Left lung (tissue), 14 donors: ENCODE measurements at places on chromosomes 5 and 9. TPM values are rescaled to one million over a fixed set of nuclear protein-coding genes. Genes with fewer than 3 reads are reported as not detected.

DNA sequence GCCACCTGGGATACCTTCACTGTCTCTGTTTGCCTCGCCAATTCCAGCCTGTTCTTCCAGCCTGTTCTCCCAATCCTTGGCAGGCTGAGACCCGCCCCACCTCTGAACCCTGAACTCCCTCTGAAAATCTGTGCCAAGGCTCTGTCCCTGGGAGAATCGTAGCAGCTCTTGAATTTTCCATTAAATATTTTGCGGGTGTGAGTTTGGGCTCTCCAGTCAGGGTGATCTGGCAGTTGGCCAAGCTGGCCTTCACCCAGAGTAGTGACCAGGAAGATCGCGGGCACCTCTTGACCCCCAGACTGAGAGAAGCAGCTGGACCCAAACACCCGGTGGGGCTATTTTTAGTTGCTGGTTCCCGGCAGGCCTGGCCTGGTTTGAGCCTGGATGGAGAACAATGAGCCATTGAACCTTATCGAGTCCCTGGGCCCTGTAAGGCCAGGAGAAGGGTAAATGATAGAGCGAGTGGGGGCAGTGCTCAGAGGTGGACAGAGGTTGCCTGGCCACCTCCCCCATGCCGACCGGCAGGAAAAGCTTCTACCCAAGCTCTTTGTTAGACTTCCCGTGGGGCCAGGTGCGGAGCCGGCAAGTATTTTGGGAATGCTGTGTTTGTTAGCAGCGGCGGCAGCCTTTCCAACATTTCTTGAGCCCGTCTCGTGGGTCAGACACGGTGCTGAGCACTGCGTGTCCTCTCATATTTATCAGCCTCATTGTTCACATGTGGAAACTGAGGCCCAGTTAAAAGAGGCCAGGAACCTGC is 146.2 kb downstream of the RGS3 start:
- DNase-seq: peak; percentile 78

DNA sequence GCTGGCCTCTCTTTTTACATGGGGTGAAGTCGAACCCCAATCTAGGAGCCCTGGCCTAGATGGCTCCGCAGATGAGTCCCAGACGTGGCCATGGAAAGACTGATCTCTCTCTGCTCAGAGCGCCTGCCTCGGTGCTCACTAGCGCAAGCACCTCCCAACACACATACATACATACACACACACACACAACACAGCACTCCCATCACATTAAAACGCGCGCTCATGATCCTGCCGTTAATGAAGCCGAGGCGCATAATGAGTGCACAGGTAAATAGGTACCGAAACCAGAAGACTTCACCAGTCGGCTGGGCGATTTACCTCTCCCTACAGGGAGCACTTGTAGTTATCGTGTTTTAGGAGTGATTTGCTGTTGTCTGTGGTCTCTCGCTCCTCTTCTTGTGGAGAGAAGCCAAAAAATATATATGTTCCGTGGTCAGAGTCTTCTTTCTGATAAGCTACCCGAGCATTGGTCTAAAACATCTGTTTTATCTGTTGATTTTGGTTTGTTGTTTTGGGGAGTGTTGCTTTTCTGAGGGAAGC is 207.7 kb downstream of the MEF2C start:
- DNase-seq: no peak

DNA sequence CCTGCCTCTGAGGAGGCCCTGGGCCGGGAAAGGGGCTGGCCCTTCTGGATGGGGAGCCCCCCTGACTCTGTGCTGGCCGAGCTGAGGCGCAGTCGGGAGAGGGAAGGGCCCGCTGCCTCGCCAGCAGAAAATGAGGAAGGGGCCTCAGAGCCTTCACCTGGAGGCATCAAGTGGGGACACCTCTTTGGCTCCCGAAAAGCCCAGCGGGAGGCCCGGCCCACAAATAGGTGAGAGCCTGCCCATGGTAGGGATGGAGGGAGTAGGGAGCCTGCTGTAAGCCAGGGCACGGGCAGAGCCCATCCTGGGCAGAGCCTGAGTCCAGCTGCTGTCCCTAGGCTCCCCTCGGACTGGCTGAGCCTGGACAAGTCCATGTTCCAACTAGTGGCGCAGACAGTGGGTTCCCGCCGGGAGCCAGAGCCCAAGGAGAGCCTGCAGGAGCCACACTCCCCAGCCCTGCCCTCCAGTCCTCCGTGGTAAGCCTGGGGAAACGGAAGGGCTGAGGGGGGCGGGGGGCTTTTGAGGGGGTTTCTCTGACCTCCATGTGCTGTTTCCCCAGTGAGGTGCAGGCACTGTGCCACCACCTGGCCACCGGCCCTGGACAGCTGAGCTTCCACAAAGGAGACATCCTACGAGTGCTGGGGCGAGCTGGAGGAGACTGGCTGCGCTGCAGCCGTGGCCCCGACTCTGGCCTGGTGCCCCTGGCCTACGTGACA is 44.3 kb upstream of the TESK1 start:
- no peak for DNase-seq

Gene SLC1A1
- polyA plus RNA-seq: 7.5 TPM

- DNase-seq: no peak
Observed at GRCh38 chr5:178330791-178331404, 98.3 kb upstream of the PHYKPL start.
